ENCODE measurements at places on chromosomes 4 and X.

DNA sequence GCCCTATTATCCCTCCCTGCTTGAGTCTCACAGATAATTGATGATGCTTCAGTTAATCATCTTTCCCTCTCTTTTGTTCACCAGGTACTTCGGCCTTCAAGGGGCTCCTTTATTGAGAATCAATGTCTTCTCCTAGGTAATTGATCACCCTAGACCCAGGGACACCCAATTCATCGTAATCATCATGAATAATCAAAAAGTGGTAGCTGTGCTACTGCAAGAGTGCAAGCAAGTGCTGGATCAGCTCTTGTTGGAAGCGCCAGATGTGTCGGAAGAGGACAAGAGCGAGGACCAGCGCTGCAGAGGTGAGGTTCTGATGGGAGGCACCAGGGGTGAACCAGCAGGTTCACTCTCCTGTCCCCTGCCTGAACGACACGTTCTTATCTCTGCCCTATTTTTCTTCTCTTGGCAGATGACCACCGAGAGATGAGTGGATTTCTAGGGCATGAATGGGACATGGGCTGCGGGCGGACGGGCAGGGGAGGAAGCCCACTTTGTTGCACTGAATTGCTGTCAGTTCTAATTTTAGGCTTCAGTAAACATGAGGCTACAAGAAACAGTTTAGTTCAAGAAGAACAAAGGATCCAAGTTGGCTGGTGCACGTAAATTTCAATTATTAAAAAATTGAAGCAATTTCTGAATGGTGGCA, 80.5 kb downstream of the ALPK1 start:
- no peak for DNase-seq

- DNase-seq: no peak
Measured at GRCh38 chr4:174592985-174593335, 70.7 kb upstream of the HPGD start.

GRCh38 chr4:2458546-2459491, 10.1 kb upstream of the RNF4 start:
- no peak for DNase-seq

GRCh38 chr4:183600189-183600685, 58.7 kb downstream of the RWDD4 start:
- DNase-seq: no peak
